ENCODE measurements at places on chromosomes 7 and 10. TPM values are rescaled to one million over a fixed set of nuclear protein-coding genes. Genes with fewer than 3 reads are reported as not detected.

VWDE gene
- polyA plus RNA-seq = 1.5 TPM

C10orf105 gene
- polyA plus RNA-seq = 0.50 TPM

NAT16 gene
- not detected for polyA plus RNA-seq

CTNNA3 gene
- 7.5 TPM for polyA plus RNA-seq

FAM221A gene
- 2.5 TPM for polyA plus RNA-seq

TMEM273 gene
- polyA plus RNA-seq = 6.3 TPM

TRPV5 gene
- polyA plus RNA-seq = 0.09 TPM

CTBP2 gene
- 41.4 TPM for polyA plus RNA-seq

KLHL7 gene
- 23.6 TPM for polyA plus RNA-seq

CRYGN gene
- polyA plus RNA-seq = 0.22 TPM

KCND2 gene
- 0.83 TPM for polyA plus RNA-seq

SMKR1 gene
- not detected for polyA plus RNA-seq

WEE2 gene
- polyA plus RNA-seq = 0.22 TPM

PNLIPRP2 gene
- polyA plus RNA-seq = not detected

PAX4 gene
- not detected for polyA plus RNA-seq

RPA3 gene
- polyA plus RNA-seq = 17.7 TPM

PCGF6 gene
- 7.8 TPM for polyA plus RNA-seq

NOLC1 gene
- 66.7 TPM for polyA plus RNA-seq

C1GALT1 gene
- 17.5 TPM for polyA plus RNA-seq

PRSS2 gene
- polyA plus RNA-seq = not detected

HOXA7 gene
- polyA plus RNA-seq = 13.5 TPM

CYTH3 gene
- 43.3 TPM for polyA plus RNA-seq

All from hindlimb muscle (tissue), 1 donor.